Activated CD4-positive, alpha-beta T cell treated with anti-CD3 and anti-CD28 coated beads, Interleukin-2, Interleukin-4, amounts not matched to agents 100 ng/mL and 50 ng/mL, durations not matched to agents 16 hours and 8 hours (primary cell): ENCODE measurements at places on chromosomes 3 and 15.

DNA sequence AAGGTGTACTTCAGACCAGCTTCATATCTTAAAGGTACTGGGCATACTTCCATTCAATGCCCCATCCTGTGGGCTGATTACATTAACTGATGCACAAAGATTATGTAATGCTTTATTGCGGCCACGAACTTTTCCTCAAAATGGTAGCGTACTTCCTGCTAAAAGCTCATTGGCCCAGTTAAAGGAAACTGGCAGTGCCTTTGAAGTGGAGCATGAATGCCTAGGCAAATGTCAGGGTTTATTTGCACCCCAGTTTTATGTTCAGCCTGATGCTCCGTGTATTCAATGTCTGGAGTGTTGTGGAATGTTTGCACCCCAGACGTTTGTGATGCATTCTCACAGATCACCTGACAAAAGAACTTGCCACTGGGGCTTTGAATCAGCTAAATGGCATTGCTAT lies 3.4 kb downstream of the SKIL start:
- no peak for DNase-seq

- DNase-seq: peak; percentile 86
These were observed 716 bp downstream of the PTPN23 start for GRCh38 chr3:47381317-47382157.

- no peak for DNase-seq
These were observed 55.8 kb downstream of the LSM3 start for GRCh38 chr3:14234251-14235002.

DNA sequence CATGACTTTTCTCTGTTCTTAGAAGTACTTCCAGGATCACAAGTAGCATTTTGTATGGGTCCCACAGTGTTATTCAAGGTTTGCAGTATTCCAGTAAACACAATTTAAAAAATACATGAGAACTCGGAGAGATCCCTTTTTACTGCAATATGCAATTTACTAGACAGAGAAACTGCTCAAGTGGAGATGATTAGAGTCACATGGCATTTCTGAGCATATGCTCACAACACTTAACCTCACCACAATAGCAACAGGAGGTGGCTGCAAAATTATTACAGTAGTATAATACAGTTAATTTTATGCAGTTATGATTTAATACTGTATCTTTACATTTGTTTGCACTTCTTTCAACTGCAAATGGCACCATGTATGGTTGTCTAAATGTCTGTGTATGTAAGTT lies 87.5 kb downstream of the PIK3CB start:
- DNase-seq: no peak

GRCh38 chr3:116939091-116939490 lies 229.5 kb downstream of the TUSC7 start:
- DNase-seq: no peak

DNA sequence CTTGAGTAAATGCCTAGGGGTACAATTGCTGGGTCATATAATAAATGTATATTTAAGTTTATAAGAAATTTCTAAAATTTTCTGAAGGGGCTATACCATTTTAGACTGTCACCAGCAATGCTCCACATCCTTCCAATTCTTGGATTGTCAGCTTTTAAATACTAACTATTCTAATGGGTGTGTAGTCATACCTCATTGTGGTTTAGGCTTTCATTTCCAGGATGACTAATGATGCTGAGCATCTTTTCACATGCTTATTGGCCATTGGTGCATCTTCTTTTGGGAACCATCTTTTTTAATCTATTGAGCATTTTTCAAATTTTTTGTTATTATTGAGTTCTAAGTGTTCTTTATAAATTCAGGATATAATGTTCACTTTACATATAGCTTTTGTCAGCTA lies 52.5 kb upstream of the CORO2B start:
- peak; percentile 62 for DNase-seq

GRCh38 chr3:12073106-12073505 lies 68.9 kb downstream of the SYN2 start:
- no peak for DNase-seq

- DNase-seq: peak; percentile 35
These were observed 35.7 kb downstream of the CCDC80 start for GRCh38 chr3:112605285-112605684.

DNA sequence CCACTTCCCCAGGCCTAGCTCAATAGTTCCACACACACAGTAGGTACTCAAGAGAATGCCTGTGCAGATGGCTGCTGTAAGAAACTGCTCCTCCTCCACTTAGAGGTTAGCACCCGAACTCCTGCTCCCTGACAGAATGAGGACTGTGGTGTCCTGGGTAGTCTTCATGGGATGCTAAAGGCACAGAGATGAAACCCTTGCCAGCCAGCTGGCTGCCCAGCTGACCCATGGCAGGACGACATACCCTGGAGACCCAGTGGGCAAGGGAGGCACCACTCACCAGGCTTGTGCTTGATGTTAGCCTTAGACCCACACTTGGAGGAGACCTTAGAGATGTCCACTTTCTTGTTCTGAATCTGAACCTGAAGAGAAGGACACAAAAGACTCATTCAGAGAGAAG lies 54.2 kb downstream of the DHX30 start:
- DNase-seq: no peak

- no peak for DNase-seq
These were observed 3.8 kb downstream of the NCEH1 start for GRCh38 chr3:172707030-172707429.

GRCh38 chr3:72574144-72574543 lies 274.1 kb downstream of the SHQ1 start:
- DNase-seq: no peak

GRCh38 chr3:23710555-23710954 lies 95.2 kb upstream of the UBE2E1 start:
- DNase-seq: no peak

- DNase-seq: no peak
These were observed 72.9 kb upstream of the SLC6A1 start for GRCh38 chr3:10919636-10920035.

DNA sequence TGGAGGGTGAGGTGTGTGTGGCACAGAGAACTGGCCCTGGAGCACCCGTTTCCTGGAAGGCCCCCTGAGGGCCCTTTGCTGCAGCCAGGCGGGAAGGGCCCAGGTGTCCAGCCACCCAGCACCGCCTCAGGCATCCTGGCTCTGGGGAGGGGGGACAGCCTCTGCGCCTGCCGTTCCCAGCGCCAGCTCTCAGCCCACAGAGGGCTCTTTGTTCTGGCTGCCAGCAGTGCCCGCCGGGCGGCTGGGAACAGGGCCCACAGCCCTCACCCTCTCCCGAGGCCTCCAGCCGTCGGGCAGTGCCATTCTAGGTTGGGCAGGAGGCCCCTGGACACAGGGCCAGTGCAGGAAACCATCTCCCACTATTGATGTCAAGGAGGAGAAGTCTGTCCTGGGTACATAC lies 8.3 kb downstream of the SLC38A3 start:
- DNase-seq: no peak

GRCh38 chr15:85646538-85647091 lies 148.1 kb downstream of the KLHL25 start:
- DNase-seq: peak; percentile 66

DNA sequence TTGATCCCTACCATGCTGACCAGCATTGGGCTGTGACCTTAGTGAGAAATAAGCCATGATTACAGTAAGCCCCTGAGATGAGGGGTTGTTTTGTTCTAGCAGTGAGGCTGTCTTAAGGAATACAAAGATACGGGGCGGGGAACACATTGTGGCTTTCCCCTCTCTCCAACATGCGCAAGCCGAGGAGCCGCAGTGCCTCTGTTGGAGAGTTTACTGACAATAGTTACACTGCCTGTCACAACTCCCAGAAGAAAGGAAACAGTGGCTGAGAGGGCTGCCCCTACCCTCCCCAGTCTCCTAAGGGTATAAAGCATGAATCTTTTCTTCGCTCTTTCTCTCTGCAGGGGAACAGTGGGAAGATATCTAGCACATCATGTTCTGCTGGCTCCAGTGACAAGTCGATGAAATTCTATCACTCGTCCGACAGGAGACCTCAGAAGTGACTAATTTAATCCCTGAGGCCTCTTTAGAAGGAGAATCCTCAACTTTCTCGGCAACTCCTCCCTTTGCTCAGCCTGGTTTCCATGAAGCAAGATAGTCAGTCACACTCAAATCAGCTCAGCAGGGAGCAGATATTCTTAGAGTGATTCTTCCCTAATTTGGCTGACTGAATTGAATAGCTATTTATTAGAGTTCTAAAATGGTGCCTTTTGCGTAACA lies 409.0 kb upstream of the PROK2 start:
- no peak for DNase-seq

DNA sequence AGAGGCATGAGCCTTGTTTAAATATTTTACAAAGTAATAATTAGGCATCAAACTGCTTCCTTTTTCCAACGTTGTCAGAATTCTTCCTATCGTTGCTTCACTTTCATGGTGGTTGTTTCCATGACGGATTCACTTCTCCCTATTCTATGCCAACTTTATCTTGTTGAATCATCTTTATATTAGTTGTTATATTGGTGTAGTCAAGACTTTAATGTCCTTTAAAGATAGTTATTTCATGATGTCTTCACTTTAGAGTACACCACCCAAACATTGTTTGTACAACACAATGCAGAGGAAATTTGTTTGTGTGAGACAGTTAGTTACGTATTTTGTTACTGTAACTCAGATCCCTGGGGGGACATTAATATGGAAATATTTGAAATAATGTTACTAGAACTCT lies 61.9 kb downstream of the CRYBG3 start:
- no peak for DNase-seq

DNA sequence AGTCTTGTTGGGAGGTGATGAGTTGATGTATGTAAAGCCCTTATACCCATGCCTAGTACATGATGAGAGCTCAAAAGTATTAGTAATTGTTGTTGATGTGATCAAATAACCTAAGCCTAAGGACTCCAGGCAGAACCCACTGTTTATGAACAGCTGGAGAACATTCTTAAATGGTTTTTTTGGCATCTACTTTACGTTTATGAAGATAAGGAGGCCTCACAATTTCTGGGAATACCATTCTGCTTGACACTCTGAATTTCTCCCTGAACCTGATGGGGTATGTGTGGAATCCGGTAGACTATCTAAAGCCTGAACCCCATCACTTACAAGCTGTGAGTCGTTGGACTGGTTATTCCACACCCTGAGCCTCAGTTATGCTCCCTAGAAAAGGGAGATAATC lies 244.6 kb upstream of the WNT5A start:
- no peak for DNase-seq

DNA sequence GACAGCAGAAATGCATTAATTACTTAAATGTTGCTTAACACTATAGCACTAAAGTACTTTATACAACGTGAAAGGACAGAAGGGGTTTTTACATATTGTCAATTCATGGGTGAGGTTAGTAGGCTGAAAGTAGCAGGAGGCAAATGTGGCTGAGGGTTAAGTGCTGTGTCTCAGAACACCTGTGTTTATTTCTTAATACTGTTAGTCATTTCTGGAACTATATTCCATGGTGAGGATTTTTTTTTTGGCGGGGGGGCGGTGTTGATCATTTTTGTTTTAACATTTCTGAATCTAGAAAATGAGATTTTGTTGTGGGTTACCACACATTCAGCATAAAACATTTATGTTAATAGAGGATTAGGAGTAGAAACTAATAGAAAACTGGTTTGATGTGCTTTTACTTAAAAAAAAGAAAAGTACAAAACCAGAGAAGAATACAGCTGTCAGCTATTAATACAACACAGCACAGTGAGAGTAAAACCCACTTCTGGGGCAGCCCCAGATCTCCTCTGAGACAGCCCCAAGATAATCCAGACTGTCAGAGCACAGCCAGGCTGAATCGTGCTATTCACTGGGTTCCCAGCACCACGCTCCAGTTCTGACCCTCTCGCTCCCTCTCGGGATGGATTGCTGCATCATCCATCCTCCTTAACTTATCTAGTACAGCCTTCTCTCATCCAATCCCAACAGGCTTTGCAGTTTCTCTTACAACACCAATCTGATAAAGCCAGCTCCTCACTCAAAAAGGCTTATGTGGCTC lies 307.7 kb downstream of the TUSC7 start:
- DNase-seq: no peak

DNA sequence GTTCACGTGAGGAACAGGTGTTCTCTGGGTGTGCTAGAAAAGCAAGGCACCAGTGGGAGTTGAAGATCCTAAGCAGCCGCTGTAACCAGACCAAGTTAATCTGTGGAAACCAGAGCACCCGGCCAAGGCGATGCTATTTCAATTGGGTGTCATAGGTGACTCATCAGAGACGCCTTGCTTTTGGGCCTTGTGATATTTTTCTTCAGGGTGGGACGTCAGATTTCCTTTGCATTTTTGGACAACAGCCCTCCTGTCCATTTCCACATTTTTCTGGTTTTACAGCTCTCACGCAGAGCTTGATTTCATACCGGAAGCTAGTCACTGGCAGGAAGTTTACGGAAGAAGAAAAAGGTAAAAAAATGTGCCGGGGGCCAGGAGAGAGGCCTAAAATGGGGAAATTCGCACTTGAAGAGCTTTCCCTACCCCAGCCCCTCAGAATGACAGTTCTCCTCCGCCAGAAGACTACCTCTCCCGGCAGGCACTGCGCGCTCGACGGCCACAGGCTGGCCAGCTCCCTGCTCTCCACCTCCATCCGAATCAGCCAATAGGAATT lies 471 bp upstream of the KBTBD8 start:
- DNase-seq: no peak

DNA sequence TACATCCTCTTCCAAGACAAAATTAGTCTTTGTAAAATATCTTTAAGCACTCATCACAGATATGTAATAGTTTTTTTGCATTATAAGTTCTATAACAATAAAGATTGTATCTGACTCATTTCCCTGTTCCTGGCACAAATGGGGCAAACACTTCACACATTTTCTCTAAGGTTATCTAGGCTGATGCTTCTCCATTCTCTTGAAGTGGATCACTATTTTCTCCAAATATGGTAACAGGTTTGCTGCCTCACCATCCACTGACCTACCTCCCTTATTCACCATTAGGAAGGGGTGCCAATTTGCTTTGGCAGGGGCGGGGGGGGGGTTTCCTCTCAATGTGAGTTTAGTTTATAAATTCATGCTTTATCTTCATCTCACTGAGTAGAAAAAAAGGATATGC lies 767.7 kb upstream of the LMCD1 start:
- no peak for DNase-seq

- DNase-seq: no peak
These were observed 116.4 kb downstream of the PDCD6IP start for GRCh38 chr3:33914731-33915379.

- DNase-seq: no peak
These were observed 66.3 kb downstream of the SSUH2 start for GRCh38 chr3:8578282-8578681.

DNA sequence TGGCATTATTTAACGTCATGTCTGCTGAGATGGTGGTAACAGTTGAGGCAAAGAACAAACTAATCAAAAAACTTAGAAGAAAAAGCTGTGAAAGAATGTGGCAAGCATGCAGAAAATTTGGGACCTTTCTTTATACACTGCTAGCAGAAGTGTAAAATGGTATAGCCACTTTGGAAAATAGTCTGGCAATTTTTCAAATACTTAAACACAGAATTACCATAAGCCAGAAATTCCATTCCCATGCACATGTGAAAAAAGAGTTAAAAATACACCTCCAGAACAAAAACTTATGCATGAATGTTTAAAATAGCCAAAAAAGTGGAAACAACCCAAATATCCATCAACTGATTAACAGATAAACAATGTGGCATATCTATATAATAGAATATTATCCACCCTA lies 613.3 kb downstream of the TBL1XR1 start:
- no peak for DNase-seq
